ENCODE measurements at places on chromosomes 1 and 21.
A peak's percentile ranks its signal among the peaks of the same experiment; 100 is the strongest.

- no peak for DNase-seq
Observed at GRCh38 chr1:4668743-4669700, 14.6 kb downstream of the AJAP1 start.

DNA sequence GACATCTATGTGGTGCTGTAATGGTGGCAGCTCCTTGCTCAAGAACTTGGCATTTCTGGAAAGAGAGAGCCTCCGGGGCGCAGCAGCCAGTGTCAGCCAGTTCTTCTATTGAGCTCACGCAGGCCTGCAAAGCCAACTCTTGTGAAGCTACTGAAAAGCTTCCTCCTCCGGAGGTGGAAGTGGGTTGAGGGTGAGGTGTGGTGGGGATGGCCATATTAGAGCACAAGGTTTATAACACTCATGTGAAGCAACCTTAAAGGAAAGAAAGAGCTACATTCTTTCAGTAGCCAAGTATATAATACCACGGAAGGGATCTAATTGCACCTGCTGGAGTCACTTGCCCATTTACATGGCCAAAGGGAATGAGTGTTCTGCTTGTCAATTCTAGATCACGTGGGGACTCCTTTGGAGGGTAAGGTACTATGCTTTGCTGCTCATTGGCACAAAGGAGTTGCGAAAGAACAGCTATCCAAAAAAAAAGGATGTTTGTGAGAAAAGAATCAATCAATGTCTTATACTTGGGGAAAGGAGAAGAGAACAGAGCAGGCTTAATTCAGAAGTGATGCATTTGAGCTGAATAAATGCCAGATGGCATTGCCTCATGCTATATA, 18.3 kb upstream of the MAP10 start:
- DNase-seq, result no peak

GRCh38 chr1:36162680-36163239, 6.8 kb downstream of the MAP7D1 start:
- DNase-seq, result no peak

GRCh38 chr1:199041173-199041914, 402.5 kb downstream of the PTPRC start:
- DNase-seq, result no peak

DNA sequence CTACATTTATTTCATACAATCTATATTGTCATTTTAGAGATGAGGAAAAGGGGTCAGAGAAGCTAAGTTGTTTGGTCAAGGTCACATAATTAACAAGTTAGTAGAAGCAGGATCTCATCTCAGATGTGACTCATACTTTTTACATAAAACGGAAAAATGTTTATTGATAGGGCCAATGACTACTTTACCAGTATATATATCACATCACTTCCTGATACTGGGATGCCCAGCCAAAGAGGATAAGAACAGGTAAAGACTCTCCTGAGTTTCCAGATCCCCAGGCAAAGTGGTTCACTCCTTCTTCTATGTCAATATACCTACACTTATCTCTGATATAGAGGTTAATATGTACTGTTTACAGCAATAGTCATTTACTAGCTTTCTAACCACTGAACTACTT, 21.0 kb downstream of the YIPF1 start:
- no peak for DNase-seq

- DNase-seq, result no peak
Observed at GRCh38 chr1:244674446-244674845, 21.5 kb downstream of the DESI2 start.

GRCh38 chr1:91651661-91652071, 151.0 kb downstream of the CDC7 start:
- no peak for DNase-seq

DNA sequence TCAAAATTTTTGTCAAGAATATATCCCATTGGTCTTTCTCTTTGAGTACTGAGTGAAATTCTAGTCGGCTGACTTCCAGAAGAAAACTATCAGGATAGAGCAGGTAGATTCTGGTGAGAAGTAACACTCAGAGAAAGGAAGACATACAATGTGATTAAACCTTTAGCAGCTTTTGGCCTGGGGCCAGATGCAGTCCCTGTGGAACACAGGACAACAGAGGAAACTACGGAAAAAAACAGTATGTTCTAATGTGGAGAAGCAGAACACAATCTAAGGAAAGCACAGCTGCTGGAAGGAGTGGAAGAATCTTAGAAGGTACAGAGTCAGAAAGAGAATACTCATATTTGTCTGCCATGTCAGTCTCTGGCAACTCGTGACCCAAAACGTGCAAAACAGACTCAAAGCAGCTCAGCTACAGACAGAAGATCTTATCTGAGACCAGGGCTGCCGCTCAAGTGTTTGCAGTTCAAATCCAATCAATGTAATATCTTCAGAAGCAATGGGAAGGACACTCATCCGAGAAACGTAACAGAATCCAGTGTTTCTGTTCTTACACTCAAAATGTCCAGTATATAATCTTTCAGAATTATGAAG, 283.8 kb downstream of the MRPL39 start:
- no peak for DNase-seq

DNA sequence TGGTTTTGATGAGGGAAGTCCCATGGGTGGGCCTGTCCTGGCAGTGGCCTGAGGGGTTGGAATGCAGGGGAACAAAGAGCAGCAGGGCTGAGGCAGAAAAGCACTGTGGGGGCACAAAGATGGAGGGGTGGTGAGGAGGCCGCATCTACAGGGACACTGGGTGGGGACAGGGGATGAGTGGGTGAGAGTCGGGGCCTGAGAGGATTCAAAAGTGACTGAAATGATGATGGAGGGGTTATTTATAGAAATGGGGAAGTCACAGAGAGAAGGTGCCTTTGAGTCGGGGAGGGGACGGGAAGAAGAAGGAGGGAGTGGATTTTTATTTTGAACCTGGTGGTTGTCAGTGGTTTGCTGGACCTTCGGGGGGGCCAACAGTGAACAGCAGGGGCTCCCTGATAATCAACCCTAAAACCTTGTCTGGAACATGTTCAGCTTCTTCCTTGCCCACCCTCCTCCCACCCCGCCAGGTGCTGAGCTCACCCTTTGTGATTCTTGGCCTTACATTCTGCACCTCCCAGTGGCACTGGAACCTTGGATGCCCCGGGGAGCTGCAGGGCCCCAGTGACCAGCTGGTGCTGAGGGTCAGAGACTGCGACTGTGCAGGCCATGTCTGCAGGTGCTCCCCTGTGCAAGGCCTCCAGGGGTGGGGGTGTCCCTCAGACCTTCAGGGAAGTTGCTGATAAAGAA, 42.9 kb downstream of the IER5 start:
- DNase-seq, result no peak

DNA sequence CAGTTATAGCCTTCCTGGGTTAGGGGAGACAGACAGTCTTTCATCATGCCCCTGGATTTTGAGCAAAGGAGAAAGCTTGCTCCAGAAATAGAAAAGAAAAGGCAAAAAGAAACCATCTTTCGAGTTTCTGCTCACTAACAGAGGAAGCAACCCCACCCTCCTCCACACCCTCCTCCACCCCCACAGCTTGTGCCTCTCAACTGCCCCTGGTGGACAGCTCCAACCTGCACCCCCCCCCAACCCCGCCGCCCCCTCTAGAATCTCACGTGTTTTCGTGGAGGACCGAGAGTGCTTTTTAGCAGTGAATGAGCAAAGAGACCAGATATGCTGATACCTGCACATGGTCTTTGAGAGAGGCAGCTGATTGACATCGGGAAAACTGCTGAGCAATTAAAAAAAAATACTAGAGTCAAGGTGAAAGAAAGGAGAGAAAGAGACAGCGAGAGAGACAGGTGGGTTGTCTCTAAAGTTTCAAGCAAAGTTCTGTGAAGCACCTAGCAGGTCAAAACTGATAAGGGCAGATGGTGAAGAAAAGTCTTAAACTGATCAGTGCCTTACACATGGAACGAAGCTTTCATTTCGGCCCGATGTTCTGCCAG, 358.3 kb downstream of the KIF26B start:
- no peak for DNase-seq

- DNase-seq, result no peak
Observed at GRCh38 chr21:33916200-33916567, 580 bp upstream of the ATP5PO start.

DNA sequence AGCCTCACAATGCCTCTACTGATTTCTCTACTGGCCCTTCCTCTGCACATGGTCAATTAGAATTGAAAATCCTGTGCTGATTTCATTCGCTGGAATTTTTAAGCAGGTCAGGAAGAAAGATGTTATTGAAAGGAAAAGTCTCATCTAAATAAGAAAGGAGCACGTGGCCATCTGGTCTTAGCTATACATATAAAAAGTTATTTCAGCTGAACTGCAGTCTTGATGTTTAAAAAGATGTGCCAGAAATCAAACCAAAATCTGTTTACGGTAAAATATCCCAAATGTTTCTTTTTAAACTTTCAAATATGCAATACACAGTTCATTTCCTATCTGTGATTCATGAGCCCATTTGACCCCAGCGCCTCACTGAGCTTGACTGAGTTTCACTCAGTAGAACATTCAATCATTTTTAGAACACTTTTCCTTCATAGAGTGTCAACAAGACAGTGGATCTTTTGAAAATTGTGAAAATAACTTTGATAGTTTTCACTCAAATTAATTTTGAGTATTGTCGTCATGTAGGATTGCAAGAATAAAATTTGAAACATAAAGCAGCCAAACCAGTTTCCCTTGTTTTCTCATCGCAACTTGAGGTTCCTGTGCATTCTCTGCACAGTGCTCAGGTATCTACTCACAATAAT, 293.6 kb downstream of the PTPRC start:
- DNase-seq, result no peak

DNA sequence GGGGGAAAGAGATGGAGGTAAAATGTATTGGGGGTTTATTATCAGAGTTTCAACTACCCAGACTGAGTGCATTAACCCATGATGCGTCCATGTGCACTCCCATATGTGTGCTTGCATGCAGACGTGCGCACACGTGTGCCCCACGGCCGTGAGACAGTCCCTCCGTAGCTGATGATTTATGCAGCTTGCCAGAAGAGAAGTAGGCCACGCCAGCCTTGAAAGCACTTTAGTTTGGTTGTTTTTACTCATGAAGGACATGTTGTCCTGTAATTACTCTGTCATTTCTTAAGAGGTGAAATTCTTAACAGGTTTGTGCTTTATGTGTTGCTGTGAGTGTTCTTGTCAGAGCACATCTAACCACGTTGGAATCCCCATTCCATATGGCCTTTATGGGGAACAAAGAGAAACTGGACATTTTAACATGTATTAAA, 467.8 kb downstream of the LMO4 start:
- no peak for DNase-seq

GRCh38 chr21:42187976-42188653, 30.8 kb upstream of the ABCG1 start:
- DNase-seq, result peak; percentile 38

DNA sequence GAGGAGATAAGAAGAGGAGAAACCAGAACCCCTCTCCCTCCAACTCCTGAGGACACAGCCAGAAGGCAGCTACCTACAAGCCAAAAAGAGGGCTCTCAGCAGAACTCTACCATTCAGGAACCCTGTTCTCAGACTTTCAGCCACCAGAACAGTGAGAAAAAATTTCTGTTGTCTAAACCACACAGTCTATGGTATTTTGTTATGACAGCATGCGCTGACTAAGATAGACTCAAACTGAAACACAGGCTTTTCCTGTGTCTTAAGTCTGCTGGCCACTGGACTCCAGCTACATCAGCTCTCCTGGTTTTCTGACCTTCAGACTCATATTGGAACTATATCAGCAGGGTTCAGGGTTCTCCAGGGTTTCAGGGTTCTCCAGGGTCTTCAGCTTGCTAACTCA, 126.5 kb upstream of the TNFSF4 start:
- no peak for DNase-seq

DNA sequence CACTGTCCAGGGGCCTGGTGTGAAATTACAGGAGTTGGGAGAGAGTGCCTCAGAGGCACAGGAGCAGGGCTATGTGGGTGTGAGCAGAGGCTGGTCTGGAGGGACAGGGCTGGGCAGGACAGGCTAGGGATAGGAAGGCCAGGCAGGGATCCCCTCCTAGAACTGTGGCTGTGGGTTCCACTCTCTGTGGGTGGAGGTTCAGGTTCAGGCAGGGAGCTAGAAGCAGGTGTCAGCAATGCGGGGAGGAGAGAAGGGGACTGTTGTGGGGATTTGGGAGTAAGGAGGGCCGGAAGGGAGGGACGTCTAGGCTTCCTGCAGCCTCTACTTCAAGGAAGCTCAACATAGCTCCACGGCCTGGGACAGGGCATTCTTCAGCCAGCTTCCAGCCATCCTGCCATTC, 8.3 kb upstream of the GPR61 start:
- no peak for DNase-seq

DNA sequence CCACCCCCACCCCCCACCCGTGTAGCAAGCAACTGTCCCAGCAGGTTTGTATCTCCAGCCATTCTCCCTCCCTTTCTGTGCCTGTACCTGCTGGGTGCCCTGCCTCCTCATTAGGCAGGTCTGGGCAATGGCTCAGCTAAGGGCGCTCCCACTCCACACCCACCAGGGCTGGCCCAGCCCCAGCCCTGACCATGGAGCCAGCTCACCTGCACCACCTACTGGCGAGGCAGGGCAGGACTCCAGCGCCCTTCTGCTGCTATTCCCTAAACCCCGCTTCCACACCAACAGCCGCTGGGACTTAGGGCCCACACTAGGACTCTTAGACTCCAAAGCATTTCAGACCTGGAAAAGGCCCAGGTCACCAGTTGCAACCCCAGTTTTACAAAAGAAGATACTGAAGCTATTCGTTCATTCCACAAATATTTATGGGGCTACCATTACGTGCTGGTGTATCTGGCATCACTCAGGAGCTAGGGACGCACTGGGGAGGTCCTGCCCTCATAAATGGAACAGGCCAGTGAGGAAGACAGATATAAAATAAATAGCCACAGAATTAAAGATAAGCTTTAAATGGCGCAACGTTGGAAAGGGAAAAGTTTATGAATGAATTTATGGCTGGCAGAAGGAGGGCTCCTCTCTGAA, 24.0 kb downstream of the PGLYRP3 start:
- peak; percentile 2 for DNase-seq

GRCh38 chr1:29240400-29240837, 4.1 kb downstream of the PTPRU start:
- no peak for DNase-seq

GRCh38 chr1:207863893-207864535, 46.9 kb downstream of the CD34 start:
- DNase-seq, result no peak

Measured in stimulated activated CD4-positive, alpha-beta T cell treated with anti-CD3 and anti-CD28 coated beads, Interleukin-1b, Interleukin-23, amount 100 ng/mL, for 1 hour (primary cell).